ENCODE measurements at places on chromosomes 7 and 10. TPM values are rescaled to one million over a fixed set of nuclear protein-coding genes. Genes with fewer than 3 reads are reported as not detected.

Gene TCF7L2
- 1.6 TPM for total RNA-seq

DNA sequence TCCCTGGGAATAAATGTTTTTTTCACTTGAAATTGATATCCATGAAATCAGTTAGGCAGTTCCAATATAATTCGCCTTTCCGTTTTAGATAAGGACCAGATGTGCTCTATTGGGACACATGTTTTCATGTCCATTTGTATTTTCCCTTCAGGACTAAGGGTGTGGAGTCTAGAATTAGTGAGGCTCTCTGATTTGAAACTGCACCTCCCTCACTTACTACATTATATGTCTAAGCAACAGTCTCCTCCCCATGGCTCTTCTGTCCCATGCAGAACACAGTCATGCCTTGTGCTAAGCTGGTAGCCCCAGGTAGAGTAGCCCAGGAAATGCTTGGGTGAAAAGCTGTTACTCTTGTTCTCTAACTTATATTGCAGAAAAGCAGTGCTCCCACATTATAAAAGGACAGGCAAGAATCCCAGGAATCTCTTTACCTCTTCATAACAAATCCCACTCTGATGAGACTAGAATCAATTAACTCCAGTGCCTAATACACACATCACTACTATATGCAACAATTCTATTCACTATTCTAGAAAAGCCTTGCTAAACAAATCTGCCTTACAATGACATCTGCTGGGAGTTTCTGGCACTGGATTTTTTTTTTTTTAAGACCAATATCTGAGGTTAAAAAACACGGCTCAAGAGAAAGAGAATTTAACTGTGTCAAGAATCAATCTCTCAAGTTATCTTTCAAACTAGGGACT is 293.9 kb downstream of the SNX13 start:
- no peak for DNase-seq
- no peaks in the 10 kb centered on the region for H3K4me1 ChIP-seq
- no peak overlapping the region for H3K27ac ChIP-seq
- no peak overlapping the region for H3K4me3 ChIP-seq
- H3K27me3 ChIP-seq: peaks cover 8% of the 10 kb centered on the region
- H3K36me3 ChIP-seq: no peaks in the 10 kb centered on the region

Gene VAX1
- total RNA-seq: not detected

DNA sequence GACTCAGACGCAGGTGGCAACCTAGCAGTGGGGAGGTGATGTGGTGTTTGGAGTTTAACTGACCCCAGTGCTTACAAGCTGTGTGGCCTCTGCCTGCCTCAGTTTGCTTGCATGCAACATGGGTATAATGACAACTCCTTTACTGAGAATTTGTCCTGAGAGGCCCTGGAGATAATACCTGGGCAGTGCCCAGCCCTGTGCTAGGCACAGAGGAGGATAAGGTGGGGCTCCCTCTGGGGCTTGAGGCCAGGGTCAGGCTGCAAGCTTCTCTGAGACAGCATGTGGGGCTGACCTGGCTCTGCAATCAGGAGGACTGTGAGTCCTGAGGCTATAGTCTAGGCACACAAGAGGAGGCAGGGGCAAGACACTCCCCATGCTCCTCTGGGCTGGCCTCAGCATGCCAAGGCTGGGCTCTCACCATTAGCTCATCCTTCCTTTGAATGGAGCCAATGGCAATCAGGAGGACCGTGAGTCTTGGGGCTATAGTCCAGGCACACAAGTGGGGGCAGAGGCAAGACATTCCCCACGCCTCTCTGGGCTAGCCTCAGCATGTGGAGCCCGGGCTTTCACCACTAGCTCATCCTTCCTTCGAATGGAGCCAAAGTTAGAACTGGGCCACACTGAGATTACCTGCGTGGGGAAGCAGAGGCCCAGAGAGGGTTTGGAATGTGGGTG is 147.9 kb downstream of the RPS24 start:
- no peaks in the 10 kb centered on the region for H3K36me3 ChIP-seq
- H3K27ac ChIP-seq: no peak overlapping the region
- no peaks in the 10 kb centered on the region for H3K4me1 ChIP-seq
- DNase-seq: no peak

Gene TRIM4
- 22.2 TPM for total RNA-seq

DNA sequence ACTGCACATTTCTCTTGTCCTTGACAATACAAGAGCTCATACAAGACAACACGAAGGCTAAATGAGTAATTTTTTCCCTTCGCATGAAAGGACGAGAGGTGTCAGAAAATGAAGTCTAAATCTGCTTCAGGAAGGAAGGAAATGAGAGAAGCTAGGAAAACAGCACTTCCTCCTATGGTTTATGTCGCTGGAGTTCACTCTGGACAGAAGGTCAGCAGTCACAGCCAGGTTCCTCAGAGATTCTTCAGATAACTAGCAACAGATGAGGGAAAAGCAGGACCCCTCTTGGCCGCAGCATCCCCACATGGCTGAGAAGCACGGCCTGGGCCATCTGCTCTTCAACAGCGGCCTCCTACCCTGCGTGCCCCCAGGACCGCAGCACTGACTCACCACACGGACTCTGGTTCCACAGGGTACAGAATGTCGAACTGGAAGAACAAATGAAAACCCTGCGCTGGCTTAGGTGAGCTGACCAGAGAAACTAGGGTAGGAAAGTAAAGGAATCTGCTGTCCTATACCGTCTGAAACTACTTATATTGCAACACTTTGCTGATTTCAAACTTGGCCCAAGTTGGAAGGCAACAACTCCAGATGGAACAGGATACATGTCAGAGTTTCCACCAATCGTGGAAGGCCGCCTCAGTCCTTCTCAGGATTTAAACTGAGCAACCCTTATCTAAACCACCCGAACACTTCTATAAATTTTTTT is 26.3 kb downstream of the DNMBP start:
- H3K27me3 ChIP-seq: no peaks in the 10 kb centered on the region
- peaks cover 4% of the 10 kb centered on the region for H3K4me1 ChIP-seq
- no peak for DNase-seq
- no peaks in the 10 kb centered on the region for H3K36me3 ChIP-seq
- no peak overlapping the region for H3K4me3 ChIP-seq

DNA sequence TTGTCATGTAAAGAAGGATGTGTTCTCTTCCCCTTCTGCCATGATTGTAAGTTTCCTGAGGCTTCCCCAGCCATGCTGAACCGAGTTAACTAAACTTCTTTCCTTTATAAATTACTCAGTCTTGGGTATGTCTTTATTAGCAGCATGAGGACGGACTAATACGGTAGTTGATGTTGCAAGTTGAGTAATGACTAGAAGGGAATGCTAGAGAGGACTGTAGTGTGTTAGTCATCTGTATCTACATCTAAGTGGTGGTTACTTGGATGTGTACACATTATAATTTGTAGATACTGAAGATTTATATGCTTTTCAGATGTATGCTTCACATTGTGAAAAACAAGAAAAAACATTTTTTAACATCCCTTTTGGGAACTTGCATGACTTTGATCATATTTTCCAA is 244.6 kb downstream of the POLR1F start:
- H3K27me3 ChIP-seq: no peaks in the 10 kb centered on the region
- no peak for DNase-seq
- H3K36me3 ChIP-seq: no peaks in the 10 kb centered on the region
- no peak overlapping the region for H3K27ac ChIP-seq
- H3K4me1 ChIP-seq: no peaks in the 10 kb centered on the region

DNA sequence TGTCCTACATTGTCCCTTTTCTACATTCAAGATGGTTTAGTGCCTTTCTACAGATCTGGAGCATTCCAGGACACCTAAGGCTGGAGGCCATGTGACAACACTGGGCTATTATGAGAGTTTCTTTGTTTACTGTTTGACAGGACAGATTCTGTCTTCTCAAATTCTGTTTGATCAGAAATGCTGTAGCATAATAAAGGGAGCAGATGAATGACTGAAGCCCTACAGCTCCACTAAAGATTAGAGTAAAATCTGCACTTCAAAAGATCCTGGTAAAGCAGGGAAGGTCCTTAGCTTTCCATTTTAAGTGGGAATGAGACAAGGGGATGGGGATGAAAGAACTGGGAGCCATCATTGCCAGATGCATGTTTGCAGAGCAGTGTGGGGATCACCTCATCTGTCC is 38.4 kb downstream of the TMEM229A start:
- no peak for DNase-seq
- no peak overlapping the region for H3K4me3 ChIP-seq
- H3K27ac ChIP-seq: no peak overlapping the region
- no peaks in the 10 kb centered on the region for H3K36me3 ChIP-seq
- H3K27me3 ChIP-seq: peaks cover 2% of the 10 kb centered on the region

DNA sequence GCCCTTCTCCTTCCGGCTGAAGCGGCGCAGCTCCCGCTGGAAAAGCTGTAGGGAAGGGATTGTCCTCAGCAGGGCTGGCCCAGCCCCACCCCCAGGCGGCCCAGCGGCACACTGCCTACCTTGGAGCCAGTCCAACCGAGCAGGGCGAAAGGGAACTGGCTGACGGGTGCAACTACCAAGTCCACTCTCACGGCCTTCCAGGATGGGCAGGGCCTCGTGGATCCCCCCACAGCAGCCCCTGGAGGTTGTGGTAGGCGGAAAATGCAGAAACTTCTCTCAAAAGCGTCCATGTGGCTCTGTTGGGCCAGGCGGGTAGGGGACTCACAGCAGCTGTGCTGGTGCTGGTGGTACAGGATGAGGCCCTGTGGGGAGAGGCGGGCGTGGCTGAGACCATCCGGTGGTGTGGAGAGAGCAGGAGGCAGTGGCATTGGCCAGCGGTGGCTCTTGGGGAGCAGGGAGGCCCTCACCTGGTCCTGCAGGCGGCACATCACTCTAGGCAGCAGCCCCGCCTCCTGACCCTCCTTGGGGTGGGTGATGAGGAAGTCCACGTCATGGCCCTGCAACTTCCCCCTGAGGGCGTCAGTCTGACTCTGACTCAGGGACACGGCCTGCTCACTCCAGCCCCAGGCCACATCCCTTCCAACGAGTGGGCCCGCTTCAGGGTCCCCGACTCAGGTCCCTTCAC is 8.4 kb upstream of the PGAM2 start:
- peaks cover 36% of the 10 kb centered on the region for H3K36me3 ChIP-seq
- H3K4me1 ChIP-seq: peaks cover 31% of the 10 kb centered on the region
- no peaks in the 10 kb centered on the region for H3K27me3 ChIP-seq
- DNase-seq: peak; percentile 89
- H3K4me3 ChIP-seq: peak overlapping the region; percentile 53

DNA sequence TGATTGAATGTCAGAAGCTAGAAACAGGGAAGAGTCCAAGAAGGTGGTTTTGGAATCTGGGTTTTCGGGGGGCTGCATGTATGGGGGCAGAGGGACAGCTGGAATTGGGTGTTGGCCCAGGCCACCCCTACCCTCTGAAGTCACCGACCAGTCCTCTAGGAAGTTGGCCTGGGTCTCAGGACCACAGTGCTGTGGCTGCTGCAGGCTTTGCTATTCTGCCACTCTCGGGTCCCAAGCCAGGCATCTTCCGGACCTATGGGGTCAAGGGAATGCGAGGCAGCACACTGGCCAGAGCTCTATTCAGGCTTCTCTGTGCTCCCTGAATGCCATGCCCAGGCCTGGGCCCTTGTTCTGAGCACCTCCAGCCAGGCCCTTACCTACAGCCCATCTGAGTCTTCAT is 13.2 kb downstream of the FGF8 start:
- H3K36me3 ChIP-seq: no peaks in the 10 kb centered on the region
- no peaks in the 10 kb centered on the region for H3K4me1 ChIP-seq
- H3K27ac ChIP-seq: no peak overlapping the region
- H3K27me3 ChIP-seq: peaks cover 13% of the 10 kb centered on the region
- DNase-seq: no peak
- no peak overlapping the region for H3K4me3 ChIP-seq

GRCh38 chr7:96933067-96933645 is 72.2 kb upstream of the DLX6 start:
- H3K4me1 ChIP-seq: no peaks in the 10 kb centered on the region
- peaks cover 12% of the 10 kb centered on the region for H3K27me3 ChIP-seq
- no peak overlapping the region for H3K4me3 ChIP-seq
- H3K36me3 ChIP-seq: no peaks in the 10 kb centered on the region
- no peak for DNase-seq

DNA sequence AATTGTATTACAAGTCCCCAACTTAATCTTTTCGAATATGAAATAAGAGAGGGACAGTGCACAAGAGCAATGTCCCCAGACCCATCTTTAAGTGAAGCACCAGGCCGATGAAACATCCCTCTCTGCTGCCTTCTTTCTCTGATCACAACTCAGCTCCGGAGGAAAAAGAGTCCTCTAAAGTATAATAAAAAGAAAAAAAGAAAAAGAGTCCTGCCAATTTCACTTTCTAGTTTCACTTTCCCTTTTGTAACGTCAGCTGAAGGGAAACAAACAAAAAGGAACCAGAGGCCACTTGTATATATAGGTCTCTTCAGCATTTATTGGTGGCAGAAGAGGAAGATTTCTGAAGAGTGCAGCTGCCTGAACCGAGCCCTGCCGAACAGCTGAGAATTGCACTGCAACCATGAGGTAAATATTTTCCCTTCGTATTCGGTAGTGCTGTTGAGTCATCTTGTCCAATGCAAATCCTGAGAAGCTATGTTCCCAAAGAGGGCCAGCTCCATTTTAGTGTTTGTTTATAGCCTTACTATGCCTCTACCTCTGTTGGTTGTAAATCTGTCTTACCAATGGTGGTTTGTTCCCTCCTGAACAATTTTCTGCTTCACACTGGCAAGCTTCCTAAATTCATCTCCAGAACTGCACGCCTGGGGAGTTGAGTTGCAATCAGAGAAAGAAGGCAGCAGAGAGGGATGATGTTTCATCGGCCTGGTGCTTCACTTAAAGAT is at the start of gene IFIT2:
IFIT2 (plus strand) TSS at position 326 of the 725 bp plus-strand sequence; CDS start at position 404, 78 bp downstream.
- H3K4me1 ChIP-seq: peaks cover 30% of the 10 kb centered on the region
- peak; percentile 21 for DNase-seq
- H3K27me3 ChIP-seq: peaks cover 1% of the 10 kb centered on the region
- peak within 1 kb of the TSS; percentile 89 for H3K27ac ChIP-seq
- peaks cover 20% of the 10 kb centered on the region for H3K36me3 ChIP-seq

All from activated CD8-positive, alpha-beta T cell treated with anti-CD3 and anti-CD28 coated beads for 36 hours (primary cell).